Esophagus squamous epithelium (tissue), 5 donors: ENCODE measurements at places on chromosomes 4 and X. TPM values are rescaled to one million over a fixed set of nuclear protein-coding genes. Genes with fewer than 3 reads are reported as not detected.

CSAG3 gene
- not detected for total RNA-seq

SLC7A11 gene
- 5.9 TPM for total RNA-seq

DNA sequence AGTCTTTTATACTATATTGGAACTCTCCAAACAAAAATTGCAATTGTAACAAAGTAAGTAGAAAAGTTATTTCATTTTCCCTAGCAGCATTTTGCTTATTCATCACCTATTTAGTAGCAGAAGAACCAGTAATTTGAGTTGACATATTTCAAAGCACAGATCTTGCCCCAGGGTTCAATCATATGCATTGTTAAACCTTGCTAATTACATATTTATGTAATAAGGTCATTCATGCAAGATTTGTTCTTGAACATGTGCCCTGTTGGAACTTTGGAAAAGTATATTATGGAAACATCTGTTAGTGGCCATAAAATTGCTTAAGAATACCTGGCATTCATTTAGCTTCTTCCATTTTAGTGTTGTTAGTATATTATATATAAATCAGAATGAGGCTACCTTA, 191.7 kb downstream of the TLL1 start:
- DNase-seq = no peak

- no peak for DNase-seq
Measured at GRCh38 chrX:2781698-2782097, 29.9 kb downstream of the XG start.

GRCh38 chr4:77740480-77740879, 78.7 kb downstream of the CNOT6L start:
- no peak for DNase-seq

DNA sequence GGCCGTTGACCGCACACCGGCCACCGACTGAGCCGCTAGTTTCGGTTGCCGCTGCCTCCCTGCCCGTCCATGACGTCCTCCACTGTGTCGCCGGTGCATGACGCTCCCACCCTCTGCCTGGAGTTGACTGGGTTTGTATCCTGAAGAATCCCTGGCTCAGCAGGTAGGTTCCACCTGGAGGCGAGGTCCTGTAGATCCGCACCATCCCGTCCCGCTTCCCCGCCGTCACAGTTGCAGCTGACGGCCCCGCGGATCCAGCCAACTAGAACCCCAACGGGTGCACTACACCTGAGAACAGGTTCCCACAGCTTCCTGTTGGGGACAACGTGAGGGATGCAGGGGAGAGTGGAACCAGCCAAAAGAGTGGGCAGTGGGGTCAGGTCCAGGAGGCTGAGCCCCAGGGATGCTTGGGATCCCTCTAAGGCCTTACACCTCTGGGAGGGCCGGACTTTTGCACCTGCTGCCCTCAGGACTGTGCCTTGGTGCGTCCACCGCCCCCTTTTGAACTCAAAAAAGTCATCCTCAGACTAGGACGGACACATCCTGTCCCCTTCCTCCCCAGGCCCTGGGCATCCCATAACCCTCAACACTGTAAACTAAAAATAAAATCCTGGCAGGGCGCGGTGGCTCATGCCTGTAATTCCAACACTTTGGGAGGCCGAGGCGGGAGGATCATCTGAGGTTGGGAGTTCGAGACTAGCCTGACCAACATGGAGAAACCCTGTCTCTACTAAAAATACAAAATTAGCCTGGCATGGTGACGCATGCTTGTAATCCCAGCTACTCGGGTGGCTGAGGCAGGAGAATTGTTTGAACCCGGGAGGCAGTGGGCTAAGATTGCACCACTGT, 1.1 kb upstream of the SLBP start:
- DNase-seq = no peak

GRCh38 chr4:58658701-58659100, 1548.5 kb upstream of the IGFBP7 start:
- DNase-seq = no peak

DNA sequence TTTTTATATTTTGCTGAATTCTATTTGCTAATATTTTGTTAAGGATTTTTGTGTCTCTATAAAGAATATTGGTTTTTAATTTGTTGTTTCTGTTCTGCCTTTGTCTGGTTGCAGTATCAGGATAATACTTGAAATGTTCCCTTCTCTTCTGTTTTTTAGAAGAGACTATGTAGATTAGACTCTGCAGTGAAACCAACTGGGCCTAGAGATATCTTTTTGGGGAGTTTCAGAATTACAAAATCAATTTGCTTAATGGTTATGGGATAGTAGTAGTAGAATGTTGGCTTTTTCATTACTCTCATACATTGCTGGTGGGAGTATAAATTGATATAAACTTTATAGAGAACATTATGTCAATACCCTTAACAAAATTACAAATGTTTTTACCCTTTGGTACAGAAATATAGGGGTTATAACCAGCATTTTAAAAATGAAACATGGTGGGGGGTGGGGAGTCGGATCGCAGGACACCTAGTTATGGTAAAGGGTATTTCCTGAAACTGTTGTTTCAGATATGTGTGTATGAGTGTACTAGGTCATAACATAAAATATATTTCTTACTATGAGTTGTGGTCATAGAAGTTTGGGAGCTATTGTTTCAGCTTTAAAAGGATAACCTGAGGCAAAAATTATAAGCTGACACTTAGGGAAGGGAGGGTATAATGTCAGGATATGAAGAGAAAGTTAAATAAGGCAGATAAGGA, 29.0 kb downstream of the CLOCK start:
- DNase-seq = no peak

DNA sequence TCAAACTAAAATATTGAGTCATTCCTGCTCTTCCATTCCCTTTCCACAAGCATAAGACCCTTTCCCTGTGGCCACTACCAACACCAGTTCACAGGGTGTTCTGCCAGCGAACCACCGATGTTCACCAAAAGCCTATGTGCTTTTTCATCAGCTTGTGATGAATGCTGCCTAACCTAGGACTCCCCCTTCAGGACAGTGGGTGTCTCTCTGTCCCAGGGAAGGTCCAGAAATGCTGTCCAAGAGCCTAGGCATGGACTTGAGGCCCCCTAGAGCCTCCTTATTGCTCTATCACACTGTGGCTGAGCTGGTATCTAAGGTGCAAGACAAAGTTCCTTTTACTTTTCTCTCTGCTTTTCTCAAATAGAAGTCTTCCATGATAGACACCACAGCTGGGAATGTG, 1015.6 kb downstream of the PCDH19 start:
- no peak for DNase-seq

DNA sequence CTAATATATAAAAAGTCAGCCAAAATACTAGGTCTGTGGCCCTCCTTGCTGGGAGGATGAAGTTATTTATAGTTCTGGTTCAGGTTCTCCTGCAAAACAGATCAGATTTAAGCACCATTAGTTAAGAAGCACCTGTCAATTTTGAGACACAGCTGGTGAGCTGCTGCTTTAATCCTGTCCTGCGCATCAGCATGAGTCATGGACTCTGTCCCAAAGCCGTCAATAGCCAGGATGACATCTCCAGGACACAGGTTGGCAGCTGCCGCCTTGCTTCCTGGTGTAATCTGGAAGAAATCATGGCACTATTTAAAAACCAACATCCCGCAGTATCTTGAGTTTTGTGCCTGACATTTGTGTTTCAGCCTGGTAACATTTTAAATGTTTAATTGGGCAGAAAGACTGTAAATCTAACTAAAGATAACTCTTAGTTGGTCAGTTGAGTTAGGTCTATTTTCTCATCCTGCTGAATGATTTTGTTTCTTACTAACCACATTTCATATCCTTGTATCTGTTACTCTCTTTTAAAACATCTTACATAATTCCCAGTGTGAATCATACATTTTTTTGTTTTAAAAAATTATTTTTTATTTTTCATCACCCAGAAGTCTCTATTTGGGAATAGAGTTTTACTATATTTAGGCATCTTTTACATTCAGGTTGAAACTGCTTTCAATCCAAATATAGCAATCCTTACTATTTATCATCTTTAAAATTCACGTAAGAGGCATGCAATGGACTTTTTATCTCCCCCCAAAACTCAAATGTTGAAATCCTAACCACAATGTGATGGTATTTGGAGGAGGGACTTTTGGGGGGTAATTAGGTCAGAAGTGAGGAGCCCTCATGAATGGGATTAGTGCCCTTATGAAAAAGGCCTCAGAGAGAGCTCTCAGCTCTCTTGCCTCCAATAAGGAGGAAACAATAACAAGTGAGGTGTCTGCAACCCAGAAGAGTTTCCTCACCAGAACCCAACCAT, 10.1 kb downstream of the PDLIM3 start:
- no peak for DNase-seq

- DNase-seq = no peak
Measured at GRCh38 chrX:31679861-31680260, 608.0 kb upstream of the FTHL17 start.

- no peak for DNase-seq
Measured at GRCh38 chrX:39309018-39309635, 507.9 kb downstream of the MID1IP1 start.

DNA sequence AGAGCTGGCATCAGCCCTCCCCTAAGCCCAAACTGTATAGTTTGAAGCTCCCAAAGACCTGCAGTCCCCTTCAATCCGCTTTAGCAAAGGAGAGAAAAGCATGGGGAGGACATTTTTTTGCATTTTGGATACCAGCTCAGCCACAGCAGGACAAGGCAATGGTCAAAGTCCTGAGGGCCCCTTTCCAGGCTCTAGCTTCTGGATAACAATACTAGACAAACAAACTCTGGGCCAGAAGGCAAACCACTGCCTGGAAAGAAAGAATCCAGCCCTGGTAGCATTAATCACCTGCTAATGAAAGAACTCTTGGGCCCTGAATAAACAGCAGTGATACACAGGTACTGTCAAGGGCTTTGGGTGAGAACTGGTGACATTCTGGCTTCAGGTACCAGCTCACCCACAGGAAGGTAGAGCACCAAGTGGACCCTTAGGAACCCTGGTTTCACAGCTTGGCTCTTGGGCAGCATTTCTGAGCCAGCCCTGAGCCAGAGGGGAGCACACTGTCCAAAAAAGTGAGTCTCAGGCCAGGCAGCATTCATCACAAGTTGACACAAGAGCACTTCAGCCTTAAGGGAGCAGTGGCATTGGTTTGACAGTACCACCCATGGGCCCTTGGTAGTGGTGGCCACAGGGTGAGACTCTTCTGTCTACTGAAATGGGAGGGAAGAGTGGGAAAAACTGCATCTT, 62.5 kb downstream of the SPIN3 start:
- no peak for DNase-seq

DNA sequence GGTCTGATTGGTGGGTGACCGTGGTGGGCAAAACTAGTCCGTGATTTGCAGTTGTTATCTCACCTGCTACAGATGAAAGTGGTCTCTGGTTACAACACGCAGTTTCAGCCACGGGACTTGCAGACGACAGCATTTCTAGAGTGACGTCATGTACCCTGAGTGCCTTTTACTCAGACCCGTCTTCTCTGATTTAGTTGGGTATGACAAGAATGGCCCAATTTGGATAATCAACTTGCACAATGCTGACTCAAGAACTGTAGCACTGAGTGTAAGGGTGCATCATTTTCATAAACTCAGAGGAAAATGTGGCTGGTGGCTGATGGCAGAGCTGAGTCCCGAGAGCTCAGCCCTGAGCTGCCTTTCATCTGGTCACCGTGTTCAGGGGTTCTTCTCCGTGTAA, 281.4 kb upstream of the FRG1 start:
- DNase-seq = no peak

GRCh38 chrX:72408885-72409284, 103.2 kb upstream of the CITED1 start:
- no peak for DNase-seq

PRDM8 gene
- total RNA-seq = 1.8 TPM

DNA sequence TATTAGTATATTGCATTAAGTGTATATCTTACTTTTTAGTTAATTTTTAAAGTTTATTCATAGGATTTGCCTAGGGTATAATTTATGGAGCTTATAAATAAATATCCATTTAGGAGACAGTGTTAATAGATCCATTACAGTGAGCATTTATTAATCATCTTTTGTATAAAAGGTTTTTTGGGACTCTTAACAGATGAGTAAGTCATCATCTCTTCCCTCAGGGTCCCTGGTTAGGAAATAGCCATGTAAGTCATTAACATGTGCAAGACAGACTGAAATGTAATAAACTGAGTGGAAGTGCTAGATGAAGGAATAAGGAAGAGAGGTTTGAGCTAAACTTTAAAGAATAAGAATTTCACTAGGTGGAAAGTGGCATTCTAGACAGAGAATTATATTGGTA, 69.2 kb downstream of the PAQR3 start:
- no peak for DNase-seq

PARM1 gene
- total RNA-seq = 2.0 TPM

- no peak for DNase-seq
Measured at GRCh38 chr4:11720292-11720691, 291.6 kb upstream of the HS3ST1 start.

POLA1 gene
- 5.3 TPM for total RNA-seq
